ENCODE measurements at places on chromosomes 3 and 15.

DNA sequence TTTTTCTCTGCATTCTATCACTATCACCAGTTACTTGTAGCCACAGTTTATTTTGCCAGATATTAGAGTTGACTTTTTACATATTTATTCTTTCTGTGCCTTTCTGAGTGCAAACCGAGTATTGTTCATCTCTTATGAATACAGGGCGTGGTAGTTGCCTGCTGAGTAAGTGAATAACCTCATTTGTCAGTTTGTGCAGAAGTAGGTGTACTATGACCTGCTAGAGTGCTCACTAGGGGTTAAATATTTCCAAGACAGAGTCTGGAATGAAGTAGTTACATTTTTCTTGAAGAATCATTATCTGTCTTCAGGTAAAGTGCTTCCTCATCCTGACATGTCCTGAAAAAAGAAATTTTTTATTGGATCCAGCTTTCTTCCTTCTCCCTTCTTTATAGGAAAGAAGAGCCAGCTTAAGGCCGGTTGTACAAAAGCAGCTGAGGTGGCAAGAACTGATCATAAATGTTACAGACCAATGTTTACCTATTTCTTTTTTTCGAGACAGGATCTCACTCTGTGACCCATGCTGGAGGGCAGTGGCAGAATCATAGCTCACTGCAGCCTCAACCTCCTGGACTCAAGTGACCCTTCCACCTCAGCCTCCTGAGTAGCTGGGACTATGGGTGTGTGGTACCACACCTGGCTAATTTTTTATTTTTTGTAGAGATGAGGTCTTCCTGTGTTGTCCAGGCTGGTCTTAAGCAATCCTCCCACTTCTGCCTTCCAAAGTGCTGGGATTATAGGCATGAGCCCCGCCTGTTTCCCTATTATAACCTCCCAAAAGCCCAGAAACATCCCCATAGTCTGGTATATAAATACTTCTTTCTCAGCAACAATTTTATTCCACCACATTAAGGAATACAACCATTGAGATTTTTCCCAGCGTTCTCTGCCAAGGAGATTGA is 182.5 kb downstream of the TPRG1 start:
- no peak for DNase-seq

DNA sequence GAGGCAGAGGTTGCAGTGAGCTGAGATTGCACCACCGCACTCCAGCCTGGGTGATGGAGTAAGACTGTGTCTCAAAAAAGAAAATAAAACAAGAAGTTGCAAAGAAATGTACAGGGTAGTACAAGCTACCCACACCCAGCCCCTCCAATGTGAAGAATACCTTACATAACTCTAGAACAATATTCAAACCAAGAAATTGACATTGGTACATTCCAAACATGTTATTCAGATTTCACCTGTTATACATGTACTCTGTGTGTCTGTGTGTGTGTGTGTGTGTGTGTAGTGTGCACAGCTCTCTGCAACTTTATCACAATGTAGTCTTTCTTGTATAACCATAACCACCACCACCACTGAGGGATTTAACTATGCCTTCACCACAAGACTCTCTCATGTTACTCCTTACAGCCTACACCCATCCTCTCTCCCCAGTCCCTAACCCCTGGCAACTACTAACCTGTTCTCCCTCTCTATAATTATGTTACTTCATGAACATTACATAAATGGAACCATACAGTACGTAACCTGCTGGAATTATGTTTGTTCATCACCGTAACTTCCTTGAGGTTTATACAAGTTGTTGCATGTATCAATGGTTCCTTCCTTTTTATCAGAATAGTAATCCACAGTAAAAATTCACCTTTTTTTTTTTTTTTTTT is 16.2 kb upstream of the TJP1 start:
- no peak for DNase-seq

GRCh38 chr3:146431240-146431639 is 38.1 kb downstream of the PLSCR2 start:
- no peak for DNase-seq

GRCh38 chr3:171229173-171229572 is 202.7 kb upstream of the SLC2A2 start:
- DNase-seq, result no peak

GRCh38 chr3:66442254-66443117 is 58.3 kb downstream of the LRIG1 start:
- no peak for DNase-seq

DNA sequence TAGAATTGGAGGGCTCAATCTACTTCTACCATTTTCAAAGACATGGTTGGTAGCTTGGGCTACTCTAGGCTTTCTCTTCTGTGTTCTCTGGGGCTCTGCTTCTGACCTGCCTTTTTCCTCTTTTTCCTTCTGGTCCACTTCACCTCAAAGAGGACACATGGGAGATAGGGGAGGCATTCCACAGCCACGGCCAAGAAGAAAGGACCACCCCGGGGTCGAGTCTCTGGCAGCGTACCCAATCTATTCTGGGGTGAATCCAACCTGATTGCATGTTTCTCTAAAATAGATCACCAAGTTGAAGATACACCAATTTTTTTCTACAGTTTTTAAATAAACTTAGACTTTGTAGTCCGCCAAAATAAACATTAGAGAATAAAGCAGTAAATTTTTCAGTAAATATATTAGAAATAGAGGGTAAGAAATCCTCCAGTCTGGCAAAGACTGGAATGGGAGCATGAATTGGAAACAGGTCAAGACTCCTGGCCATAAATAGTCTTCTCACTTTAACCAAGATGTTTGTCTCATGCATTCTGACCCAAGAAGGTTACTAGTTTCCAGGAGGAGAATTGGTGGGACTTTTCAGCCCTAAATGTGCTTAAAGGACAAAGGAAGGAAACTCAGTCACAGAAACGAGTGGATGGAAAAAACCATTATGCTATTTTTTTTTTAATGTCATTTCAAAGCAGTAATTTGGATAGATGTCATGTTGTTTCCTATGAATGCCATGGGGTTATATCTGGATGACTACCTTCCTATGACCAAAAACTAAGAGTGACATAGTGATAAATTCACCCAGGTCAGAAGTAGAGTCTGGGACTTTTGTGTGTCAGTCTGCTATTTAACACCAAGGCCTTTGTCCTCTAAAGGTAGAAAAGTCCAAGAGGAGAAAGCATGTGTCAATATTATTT is 71.3 kb upstream of the PHLDB2 start:
- no peak for DNase-seq

DNA sequence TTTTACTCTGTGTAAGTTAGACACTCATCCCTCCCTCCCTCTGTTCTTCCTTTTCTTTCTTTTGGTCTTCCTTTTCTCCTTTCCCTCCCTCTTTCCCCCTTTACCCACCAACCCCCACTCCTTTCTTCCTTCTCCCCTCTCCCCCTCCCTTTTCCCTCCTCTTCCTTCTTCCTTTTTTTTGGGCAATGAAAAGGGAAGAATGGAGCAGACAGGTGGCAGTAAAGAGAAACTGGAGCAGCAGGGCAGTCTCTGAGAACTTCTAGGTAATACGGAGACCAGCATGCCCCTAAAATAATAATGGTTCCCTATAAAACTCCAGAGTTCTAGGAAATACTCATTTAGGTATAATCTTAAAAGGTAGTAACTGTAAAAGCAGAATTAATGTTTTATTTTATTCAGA is 11.4 kb upstream of the GPR171 start:
- DNase-seq, result no peak

- DNase-seq, result no peak
These were observed 33.0 kb downstream of the LSM3 start for GRCh38 chr3:14211621-14212020.

DNA sequence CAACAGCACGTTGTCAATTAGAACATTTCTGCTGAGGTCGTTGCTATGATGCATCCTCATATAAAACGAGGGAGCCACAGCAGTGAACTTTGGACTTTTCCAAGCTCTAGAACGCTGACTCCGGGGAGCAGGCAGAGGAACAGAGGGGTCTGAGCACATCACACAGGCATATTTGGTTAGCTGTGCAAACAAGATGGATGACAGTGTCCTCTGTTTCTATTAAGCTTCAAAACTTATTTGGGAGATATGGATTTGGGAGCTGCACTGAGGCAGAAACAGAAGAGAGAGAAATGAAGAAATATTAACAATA is 278.0 kb upstream of the TBL1XR1 start:
- DNase-seq, result no peak

GRCh38 chr3:57157545-57157944 is 7.6 kb downstream of the IL17RD start:
- no peak for DNase-seq

DNA sequence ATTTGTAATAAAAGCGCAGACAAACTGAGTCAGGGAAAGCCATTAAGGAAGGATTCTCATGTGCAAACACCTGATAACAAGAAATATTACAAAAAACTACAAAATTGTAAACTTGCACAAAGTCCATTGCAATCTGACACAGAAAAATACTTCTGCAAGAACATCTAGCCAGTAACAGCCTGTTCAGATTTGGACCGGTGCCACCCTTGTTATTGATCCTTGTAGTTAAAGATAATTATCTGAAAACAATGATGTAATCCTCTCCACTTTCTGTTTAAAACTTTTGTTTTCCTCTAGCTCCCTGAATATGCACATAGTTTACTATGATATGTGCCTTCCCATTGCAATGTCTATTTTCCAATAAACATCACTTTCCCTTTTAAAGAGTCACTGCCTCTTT is 1090.2 kb downstream of the PLOD2 start:
- DNase-seq, result no peak

GRCh38 chr15:59649603-59650002 is 7.7 kb downstream of the GTF2A2 start:
- no peak for DNase-seq

GRCh38 chr15:31343831-31344230 is 17.2 kb downstream of the KLF13 start:
- no peak for DNase-seq

DNA sequence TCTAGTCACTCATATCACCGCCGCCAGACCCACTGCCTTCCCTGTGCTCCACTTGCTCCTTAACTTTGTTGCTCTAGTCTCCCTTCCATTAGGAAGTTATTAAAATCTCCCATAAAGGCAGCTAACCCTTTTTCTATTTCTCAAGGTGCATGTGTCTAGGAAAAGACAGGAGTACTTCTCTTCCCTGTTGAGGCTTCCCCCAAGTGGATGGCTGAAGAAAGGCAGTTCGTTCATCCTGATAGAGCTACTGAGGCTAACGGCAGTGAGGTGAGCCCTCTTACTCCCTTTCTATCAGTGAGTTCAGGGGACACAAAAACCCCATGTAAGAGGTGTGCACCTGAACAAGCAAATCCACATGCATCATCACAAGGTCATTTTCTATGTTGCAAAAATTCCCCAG is 397.8 kb downstream of the IGSF11 start:
- DNase-seq, result no peak

DNA sequence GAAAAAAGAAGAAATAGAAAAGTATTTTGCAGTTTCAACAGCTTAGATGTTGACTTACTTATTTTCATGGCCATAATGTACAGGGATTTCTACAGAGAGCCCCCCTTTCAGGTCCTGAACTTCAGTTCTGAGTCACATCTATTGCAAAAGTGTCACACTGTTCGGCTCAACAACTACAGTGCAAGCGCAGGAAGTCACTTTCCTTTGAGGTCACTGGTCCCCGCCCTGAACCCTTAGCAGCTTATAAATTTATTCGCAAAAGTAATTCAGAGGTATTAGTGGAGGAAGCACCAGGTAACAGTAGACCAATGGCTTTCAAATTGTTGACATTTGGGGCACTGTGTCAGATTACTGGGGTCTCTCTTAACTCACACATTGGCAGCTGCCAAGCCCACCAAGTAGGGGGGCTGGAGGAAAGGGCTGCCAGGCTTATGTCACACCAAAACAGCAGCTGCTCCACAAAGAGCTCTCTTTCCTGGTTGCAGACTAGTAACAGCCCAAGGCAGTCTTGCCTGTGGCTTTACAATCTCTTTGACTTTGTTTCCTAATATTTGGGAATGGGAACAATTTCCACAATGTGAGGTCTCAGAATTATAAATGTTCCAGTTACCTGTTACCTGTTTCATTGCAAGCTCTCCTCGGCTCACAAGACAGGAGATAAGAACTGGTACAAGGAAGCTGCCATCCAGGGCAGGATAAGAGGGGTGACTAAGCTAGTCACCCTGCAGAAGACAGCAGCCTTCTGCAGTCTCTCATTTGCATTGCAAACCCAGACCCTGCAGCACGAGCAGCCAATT is 130.2 kb upstream of the STRIT1 start:
- no peak for DNase-seq

- DNase-seq, result no peak
These were observed 115.8 kb upstream of the PLCL2 start for GRCh38 chr3:16768956-16769355.

DNA sequence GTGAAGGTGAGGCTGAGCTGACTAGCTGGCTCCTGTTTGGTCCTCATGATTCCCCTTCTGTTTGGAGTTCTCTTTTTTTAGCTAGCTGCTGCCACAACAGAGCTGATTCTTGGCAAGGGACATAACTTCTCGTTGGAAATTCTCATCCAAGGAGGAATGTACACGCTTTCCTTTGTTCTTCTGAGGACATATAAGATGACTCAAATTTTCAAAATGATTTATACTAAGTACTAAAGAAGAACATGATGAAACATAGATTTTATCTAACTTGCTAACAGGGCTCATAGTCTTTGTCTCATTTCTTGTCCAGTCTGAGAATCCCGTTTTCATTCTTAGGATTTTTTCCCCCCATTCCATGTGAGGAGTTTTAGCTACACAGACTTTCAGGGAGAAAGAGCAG is 2.9 kb upstream of the TFG start:
- no peak for DNase-seq
